ENCODE measurements at places on chromosomes 6 and 20.

DNA sequence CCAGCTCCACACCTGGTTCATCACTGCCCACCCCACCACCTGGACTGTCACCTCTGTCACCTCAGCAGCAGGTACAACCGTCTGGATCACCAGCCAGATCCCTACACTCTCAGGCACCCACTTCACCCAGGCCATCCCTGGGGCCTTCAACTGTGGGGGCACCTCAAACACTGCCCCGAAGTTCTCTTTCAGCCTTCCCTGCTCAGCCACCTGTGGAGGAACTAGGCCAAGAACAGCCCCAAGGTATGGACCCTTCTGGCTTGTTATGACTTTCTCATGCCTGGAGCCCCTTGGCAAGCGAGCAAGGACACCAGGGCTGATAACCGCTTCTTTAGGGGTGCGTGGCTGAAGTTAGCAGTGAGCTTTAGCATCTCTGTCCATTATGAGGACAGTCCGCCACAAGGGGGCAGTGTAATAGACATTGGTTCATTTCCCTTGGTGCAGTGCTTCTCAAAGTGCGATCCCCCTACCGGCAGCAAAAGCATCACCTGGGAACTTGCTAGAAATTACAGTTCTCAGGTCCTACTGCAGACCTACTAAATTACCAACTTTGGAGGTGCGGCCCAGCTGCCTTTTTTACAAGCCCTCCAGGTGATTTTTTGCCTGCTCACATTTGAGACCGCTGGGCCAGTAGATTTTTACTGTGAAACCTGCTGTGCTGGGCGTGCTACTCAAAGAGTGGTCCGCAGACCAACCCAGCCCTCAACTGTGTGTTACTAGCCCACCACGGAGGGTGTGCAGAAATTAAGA, 32.5 kb downstream of the PNPLA1 start:
- DNase-seq = peak; percentile 55

DNA sequence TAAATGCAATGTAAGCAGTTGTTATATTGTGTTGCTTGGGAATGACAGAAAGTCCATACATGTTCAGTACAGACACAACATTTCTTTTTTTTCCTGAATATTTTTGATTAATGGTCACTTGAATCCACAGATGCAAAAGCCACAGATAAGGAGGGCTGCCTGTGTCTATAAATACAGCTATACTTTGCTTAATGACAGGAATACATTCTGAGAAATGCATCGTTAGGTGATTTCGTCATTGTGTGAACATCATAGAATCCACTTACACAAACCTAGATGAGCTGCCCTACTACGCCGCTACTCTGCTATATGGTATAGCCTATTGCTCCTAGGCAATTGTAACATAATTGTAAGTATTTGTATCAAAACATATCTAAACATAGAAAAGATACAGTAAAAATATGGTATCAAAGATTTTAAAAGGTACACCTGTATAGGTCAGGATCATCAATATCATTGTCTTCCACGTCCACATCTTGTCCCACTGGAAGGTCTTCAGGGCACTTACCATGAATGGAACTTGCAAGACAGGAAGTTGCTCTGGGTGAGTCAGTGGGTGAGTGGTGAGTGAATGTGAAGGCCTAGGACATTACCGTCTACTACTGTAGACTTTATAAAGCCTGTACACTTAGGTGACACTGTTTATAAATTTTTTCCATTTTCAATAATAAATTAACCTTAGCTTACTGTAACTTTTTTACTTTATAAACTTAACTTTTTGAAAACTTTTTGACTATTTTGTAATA, 27.9 kb upstream of the POPDC3 start:
- no peak for DNase-seq

DNA sequence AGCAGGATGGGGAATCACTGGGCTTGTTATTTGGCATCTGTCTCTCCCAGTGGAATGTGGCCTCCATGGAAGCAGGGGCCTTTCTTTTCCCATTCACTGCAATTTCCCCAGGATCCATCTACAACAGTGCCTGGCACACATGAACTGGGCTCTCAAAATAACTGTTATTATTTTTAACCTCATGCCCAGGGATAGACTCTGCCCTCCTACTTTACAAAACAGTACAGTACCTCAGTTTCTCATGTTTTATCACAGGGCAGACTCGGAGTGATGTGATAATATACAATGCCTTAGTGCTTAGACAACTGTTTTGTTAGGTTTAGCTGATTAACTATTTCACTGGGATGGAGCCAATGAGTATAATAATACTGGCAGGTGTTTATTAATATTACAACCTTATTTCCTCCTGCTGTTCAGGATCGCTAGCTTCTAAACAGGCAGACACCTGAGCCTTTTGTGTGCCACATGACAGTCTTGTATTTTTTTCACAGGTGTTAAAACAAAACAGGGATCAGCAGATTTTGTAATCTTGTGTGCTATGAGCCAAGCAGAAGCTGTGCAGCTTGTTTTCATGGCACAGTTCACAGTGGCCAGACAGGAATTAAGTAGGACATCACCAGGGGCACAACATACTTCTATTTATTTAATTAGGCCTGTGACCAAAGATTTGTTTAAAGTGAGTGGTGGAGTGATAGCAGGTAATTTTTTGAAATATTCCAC, 157.7 kb upstream of the EYA4 start:
- DNase-seq = no peak

- DNase-seq = no peak
Measured at GRCh38 chr6:300494-301198, 8.4 kb downstream of the DUSP22 start.

- no peak for DNase-seq
Measured at GRCh38 chr6:5942591-5942990, 64.1 kb downstream of the NRN1 start.

DNA sequence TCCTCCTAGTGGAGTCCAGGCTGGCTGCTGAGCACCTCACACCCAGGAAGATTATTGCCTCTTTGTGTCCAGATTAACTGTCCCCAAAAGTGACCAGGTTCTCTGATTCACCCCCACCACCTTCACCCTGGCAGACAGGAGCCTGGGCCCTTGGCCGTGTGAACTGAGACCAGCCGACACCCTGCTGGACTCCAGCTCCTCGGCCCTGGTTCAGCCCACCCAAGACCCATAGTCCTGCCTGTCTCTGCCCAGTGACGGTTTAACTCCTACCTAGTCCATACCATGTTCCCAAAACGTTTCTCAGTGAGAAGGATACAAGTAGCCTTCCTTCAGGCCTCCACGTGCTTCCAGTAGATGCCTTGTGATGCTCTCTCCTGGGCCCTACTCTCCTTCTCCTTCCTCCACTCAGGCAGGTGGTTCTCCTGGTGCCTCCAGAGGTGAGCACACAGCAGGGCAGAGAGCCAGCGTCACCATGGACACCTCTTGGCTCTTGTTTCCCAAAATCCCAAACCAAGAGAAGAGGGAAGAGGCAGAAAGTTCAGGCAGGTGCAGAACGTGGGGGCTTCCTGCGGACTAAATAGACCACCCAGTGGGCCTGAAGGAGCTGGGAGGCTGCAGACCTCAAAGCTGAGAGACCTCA, 134.4 kb upstream of the CST7 start:
- DNase-seq = no peak
